GM12878 (cell line): ENCODE measurements at places on chromosomes 5 and 9. TPM values are rescaled to one million over a fixed set of nuclear protein-coding genes. Genes with fewer than 3 reads are reported as not detected.
A peak's percentile ranks its signal among the peaks of the same experiment; 100 is the strongest.

SPINK6 gene
- not detected in 2 replicates for total RNA-seq

IL3 gene
- not detected in 2 replicates for total RNA-seq

AQP3 gene
- 3.4 and 4.8 TPM in 2 replicates for total RNA-seq

GRCh38 chr5:61381968-61382367 lies 49.9 kb downstream of the ZSWIM6 start:
- H3K27me3 ChIP-seq, result no peaks in the 10 kb centered on the region
- DNase-seq, result no peak
- H3K4me1 ChIP-seq, result no peaks in the 10 kb centered on the region
- no peak overlapping the region for H3K27ac ChIP-seq
- H3K36me3 ChIP-seq, result no peaks in the 10 kb centered on the region
- no peak overlapping the region for H3K4me3 ChIP-seq

GRCh38 chr5:139389701-139390638 lies at the start of gene MZB1:
Gene MZB1, minus strand, starts transcription at chr5:139389913. Its CDS starts 57 bp downstream, at chr5:139389856.
- no peaks in the 10 kb centered on the region for H3K27me3 ChIP-seq
- no peaks in the 10 kb centered on the region; the same call in 1 of the 2 replicates for H3K36me3 ChIP-seq
- H3K27ac ChIP-seq, result peak within 1 kb of the TSS; percentile 90
- peaks cover 58% of the 10 kb centered on the region for H3K4me1 ChIP-seq
- peak; percentile 95 for DNase-seq

- no peak for DNase-seq
- no peaks in the 10 kb centered on the region for H3K27me3 ChIP-seq
- H3K36me3 ChIP-seq, result no peaks in the 10 kb centered on the region
- no peaks in the 10 kb centered on the region for H3K4me1 ChIP-seq
- H3K27ac ChIP-seq, result no peak overlapping the region
These were observed 51.4 kb downstream of the COL23A1 start for GRCh38 chr5:178538741-178539229.

- peaks cover 38% of the 10 kb centered on the region for H3K4me1 ChIP-seq
- H3K4me3 ChIP-seq, result 0 out of 2 replicates have a peak overlapping the region, but pooled peaks have one; percentile 0
- DNase-seq, result no peak
- peak overlapping the region; percentile 89 for H3K27ac ChIP-seq
- H3K27me3 ChIP-seq, result no peaks in the 10 kb centered on the region
These were observed 38.7 kb upstream of the UBTD2 start for GRCh38 chr5:172322028-172322965.

DNA sequence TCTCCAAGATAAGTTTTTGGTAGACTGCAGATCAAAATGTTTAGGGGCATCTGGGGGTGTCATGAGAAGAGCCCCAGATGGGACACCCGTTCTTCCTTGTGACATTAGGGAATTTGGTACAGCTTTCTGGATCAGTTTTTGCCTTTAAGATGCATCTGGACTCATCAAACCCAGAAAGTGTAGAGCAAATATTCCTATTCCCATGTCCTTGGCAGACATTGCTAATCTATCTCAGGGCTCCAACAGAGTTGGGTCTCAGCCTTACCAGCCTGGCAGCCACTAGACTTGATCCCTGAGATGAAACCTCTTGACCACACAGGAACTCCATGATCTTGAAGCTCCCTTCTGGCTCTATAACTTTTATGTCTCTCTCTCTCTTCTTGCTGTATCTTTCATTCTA lies 35.6 kb downstream of the ERGIC1 start:
- no peak overlapping the region for H3K27ac ChIP-seq
- peaks cover 3% of the 10 kb centered on the region; the same call in 1 of the 2 replicates for H3K4me1 ChIP-seq
- DNase-seq, result no peak
- H3K36me3 ChIP-seq, result peaks cover 4% of the 10 kb centered on the region; the same call in 1 of the 2 replicates

DNA sequence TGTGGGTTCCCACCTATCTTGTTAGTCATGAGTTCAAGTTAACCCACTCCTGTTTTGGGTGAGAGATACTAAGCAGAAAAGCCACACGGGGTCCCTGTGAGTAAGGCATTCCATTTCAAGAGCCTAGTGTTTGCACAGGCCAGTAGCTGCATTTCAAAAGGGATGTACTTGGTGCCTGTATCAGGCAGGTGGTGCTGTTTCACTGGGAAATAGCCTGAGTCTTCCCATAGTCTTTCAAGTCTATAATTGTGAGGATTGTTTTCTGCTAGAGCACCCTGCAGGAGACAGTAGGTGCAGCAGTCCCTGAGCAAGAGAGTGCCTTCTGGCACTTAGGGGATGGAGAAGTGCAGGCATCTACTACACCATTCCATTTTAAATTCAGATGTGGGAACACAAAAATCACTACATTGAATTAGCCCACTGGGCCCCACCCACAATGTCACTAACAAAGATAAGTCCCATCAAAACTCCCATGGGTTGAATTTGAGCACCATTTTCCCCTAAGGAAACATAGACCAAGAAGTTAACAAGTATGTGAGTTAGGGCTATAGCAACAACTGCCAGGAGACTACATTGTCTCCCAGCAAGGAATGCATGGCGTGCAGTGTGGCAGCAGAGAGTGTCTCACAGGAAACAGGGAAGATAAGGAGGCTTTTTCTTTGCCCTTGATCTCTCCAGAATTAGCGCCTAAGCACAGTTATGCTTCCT lies 263.2 kb downstream of the COX7C start:
- no peaks in the 10 kb centered on the region for H3K4me1 ChIP-seq
- no peak overlapping the region for H3K27ac ChIP-seq
- no peaks in the 10 kb centered on the region for H3K36me3 ChIP-seq
- no peaks in the 10 kb centered on the region for H3K27me3 ChIP-seq
- peak; percentile 12 for DNase-seq
